ENCODE measurements at places on chromosomes 5 and 9. TPM values are rescaled to one million over a fixed set of nuclear protein-coding genes. Genes with fewer than 3 reads are reported as not detected.

DNA sequence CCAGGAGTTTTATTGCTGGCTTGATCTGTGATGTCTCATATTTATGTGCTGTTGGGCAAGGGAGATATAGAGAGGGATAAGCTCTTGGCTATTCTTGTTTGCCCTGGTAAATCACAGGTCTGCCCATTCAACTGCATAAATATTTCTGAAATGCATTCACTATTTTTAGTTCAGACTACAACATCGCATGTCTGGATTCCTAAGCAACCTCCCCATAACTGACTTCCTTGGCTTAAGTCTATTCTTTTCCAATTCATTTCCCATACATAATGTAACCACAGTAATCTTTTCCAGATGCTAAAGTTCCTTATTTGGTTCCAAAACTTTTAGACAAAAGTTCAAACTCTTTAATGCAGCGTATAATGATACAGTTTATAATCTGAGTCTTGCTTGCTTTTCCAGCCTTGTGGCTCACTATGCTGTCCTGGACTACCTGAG lies 321.4 kb upstream of the ACTBL2 start:
- peak; percentile 76 for DNase-seq

TMEM171 gene
- 1.1 TPM for polyA plus RNA-seq

TBC1D2 gene
- 2.6 TPM for polyA plus RNA-seq

GRCh38 chr9:36128349-36128748 lies 8.2 kb upstream of the GLIPR2 start:
- DNase-seq = no peak

GRCh38 chr5:180718810-180719453 lies 20.9 kb downstream of the OR2Y1 start:
- peak; percentile 26 for DNase-seq

- DNase-seq = no peak
Measured at GRCh38 chr9:114426046-114426948, 38.5 kb upstream of the AKNA start.

- no peak for DNase-seq
Measured at GRCh38 chr5:1104327-1105006, 7.4 kb downstream of the SLC12A7 start.

SHB gene
- polyA plus RNA-seq = 6.8 TPM

- DNase-seq = no peak
Measured at GRCh38 chr5:159913501-159913900, 2.8 kb upstream of the ADRA1B start.

NIPAL4 gene
- polyA plus RNA-seq = 0.27 TPM

DNA sequence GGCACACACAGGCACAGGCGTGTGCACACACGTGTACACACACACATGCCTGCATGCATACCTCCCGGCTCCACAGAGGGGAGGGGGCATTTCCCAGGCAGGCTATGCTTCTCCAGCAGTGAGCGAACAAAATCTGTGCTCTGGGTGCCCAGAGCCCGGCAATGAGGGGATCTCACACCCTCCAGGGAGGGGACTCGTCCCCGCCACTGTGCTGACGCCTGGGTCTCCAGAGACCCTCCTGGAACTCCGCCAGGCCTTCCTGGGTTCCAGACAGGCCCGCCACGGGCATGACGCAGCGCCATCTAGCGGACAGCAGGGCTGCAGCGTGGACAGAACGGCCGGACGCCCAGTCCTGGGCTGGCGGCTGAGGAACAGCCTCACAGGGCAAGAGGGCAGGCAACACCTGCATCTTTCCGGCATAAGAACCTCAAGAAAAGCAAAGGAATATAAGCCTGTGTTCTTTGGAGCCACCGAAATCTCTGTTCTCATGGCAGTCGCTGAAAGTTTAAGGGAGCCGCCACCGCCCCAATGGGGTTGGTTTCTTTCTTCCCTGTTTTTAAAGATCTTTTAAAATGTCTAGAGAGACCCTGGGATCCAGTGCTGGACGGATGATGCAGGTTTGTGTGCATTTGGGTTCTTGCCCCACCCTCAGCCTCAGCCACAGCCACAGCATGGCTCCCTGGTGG lies 135.6 kb upstream of the PPP1R26 start:
- DNase-seq = peak; percentile 60

DNA sequence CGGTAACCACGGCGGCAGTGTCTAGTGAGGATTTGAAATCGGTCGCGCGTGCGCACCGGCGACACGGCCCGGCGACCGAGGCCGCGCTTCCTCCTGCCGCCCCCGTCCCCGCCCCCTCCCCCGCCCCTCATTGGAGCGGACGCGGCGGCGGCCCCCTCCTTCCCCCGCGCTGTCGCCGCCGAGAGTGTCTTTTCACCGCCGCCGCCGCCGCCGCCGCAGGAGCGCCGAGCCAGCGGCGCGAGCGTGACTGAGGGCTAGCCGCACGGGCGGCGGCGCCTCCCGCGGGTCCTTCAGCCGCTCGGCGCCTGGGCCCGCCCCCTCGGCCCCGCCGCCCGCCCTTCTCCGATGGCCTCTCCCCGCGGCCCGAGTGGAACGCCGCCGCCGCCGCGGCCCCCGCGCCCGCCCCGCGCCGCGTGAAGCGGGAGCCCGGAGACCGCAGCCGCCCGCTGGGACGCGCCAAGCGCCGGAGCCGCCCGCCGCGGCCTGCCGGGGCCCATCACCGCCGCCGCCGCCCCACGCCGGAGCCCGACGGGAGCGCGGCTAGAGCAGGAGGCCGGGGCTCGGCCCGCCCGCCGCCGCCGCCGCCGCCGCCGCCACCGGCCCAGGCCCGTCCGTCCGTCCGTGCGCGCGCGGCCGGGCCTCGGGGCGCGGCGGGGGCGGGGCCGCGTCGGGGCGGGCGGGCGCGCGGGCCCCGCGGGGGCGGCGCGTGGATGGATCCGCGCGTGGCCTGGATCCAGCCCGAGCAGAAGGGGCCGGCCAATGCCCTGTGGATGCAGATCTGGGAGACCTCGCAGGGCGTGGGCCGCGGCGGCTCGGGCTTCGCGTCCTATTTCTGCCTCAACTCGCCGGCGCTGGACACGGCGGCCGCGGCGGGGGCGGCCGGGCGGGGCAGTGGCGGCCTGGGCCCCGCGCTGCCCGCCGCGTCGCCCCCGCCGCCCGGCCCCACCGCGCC lies at the start of gene TENT4A:
TENT4A (plus strand) TSS at position 159 of the 952 bp plus-strand sequence; CDS start at position 711, 552 bp downstream.
- DNase-seq = no peak

DNA sequence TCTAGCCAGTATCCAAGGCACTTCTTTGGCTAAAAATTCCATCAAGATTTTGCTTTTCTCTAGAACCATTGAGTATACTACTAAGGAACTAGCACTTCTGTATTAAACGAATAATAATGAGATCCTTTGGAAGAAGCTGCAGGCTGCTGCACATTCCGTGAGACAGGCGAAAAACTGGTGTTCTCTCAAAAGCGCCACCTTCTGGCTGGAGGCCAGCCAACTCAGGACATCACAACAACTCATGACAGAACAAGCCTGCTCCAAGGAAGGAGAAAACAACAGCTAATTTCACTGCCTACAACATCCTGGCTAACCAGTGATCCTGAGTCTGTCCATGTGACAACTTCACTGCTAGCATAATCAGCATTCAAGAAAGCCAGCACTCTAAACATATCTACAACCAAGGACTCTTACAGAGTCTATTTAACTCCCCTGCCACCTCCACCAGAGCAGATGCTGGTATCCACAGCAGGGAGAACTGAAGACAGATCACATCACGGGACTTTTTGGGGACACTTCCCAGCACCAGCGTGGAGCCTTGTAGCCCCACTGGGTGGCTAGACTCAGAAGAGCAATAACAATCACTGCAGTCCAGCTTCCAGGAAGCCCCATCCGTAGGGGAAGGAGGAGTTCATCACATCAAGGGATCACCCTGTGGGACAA lies 150.5 kb downstream of the YTHDC2 start:
- DNase-seq = no peak

Measured in muscle of arm (tissue), 14 donors.